ENCODE measurements at places on chromosomes 12 and 14. TPM values are rescaled to one million over a fixed set of nuclear protein-coding genes. Genes with fewer than 3 reads are reported as not detected.

Gene INTS13
- total RNA-seq = 19.7 TPM

Gene MUCL1
- total RNA-seq = not detected

Gene PLA2G1B
- not detected for total RNA-seq

Gene DEPDC4
- 2.1 TPM for total RNA-seq

DNA sequence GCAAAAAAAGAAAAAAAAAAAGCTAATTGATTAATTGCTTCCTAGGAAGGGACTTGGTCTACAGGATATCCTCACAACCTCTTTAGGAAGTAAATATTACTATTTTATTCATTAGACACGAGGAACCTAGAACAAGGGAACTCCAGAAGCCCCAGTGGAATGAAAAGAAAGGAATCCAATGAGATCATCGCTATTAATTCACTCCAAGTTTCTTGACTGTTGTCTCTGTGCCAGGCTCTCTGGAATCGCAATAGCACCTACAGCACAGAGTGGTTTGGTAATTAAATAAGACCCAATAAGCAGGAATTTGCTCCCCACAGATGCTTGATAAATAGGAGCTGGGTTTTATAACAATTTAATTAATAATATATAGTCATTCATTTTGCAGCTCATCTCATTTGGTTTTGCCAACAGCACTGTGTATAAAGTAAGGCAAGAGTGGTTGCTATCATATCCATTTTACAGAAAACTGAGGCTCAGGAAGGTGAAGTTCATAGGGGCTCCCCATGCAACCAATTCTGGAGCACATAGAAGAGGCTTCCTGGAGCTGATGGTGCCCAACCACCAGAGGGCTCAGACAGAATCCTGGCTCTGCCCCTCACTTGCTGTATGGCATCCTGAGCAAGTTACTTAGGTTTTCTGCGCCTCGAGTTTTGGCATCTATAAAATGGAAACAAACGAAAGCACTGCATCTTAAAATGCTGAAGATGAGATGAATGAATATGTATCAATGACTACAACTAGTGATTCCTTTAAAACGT, 420.2 kb downstream of the MED13L start:
- no peak for DNase-seq

GRCh38 chr12:114347861-114348260, 58.1 kb downstream of the TBX5 start:
- DNase-seq = no peak

DNA sequence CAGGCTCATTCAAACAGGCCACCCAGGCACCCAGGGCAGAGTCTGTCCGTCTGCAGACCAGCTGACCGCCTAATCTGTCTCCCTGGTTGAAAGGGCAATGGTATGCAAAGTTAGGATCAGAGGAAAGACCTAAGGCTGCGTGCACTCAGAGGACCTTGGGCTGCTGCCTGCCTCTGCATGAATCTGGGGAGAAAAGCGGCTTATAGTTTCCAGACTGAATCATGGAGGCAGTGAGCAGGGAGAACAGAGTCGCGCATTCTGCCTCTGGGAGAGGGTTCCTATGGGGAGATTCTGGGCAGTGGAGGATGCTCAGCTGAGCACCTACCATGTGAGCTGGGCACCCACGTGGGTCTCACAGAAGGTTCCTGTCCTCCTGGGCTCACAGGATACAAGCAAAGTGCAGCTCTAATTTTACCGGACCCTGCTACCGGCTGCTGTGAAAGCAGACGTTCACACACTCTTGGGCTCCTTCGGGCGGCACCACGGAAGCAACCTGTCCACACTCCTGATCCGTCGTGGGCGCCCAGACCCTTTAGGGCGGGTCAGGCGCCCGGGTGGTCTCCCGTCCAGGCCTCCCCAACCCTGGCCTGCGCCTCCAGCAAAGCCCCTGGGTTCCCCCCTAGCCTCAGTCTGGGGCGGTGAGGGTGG, 772 bp downstream of the SCARB1 start:
- peak; percentile 20 for DNase-seq

DNA sequence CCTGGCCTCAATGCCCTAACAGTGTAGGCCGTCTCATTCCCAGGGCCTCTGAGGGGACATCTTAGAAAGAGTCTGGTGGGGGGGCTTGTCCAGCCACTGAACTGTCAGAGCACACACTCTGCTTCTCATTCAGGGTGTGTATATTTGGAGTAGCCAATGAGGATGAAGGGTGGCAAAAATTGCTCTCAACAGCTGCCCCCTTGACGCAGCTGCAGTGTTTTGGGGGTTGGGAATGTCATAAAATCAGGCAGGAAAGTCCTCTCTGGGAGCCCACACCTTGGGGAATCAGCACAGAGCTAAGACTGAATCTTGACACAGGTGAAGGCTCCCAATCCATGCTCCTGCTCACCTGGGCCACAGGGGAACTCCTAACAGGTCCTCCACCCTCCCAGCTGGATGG, 1.5 kb downstream of the RASAL1 start:
- no peak for DNase-seq

DNA sequence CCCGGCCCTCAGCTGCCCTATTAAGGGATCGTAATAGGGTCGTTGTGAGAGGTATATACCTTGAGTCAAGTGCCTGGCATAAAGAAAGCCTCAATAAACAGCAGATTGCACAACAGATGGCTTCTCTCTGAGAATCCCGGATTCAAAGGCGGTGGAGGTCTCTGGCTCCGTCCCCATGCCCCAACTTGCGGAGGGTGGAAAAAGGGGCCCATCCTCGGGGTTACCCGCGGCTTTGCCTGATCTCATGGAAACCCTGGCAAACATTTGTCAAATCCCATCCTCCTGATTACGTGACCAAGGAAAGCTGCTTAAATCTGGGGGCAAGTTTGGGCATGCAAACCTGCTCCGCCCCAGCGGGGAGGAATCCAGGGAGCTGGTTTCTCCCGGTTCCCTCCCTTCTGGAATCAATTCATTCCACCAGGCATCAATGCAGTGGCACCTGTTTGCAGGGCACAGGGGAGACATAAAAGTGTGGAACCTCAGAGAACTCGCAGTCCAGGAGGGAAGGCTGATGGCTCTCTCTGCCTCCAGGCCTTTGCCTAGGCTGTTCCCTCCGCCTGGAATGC, 12.3 kb downstream of the TRPV4 start:
- DNase-seq = peak; percentile 93

- no peak for DNase-seq
Observed at GRCh38 chr14:22870811-22871223, 723 bp upstream of the LRP10 start.

DNA sequence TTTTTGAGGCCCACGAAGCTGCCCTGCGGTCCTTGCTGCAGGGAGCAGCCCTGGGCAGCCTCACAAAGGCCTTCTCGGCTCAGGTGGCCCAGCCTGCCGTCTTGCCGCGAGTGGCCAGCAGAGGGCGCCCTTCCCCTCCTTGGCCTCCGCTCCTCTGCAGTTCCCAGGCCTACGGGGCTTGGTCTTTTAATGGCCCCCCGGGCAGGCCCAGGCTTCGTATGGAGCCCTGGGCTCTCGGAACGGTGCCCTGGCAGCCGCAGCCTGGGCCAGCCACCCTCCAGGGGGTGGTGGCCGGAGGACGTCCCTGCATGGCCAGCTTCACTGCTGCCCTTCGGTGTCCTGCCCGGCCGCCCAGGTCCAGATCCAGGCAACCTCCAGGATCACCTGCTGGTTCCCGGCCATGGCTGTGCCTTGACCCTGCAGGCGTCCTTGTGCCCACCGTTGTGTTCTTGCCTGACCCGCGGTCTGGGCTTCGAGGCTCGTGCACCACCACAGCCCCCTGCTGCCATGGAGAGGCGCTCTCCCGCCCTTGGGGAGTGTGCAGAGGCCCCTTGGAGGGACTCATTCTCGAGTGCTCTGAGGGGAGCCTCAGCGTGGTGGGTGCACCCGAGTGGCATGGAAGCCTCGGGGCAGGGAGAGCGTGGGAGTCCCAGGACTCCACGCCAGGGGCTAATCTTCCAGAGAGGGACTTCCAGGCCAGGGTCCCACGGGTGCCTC, 9.4 kb downstream of the ASPG start:
- DNase-seq = peak; percentile 23

- no peak for DNase-seq
Observed at GRCh38 chr12:52662093-52662917, 10.3 kb upstream of the KRT2 start.

- no peak for DNase-seq
Observed at GRCh38 chr14:23398348-23398747, 9.7 kb downstream of the MYH6 start.

- peak; percentile 72 for DNase-seq
Observed at GRCh38 chr14:32012062-32012461, 65.0 kb upstream of the ARHGAP5 start.
